ENCODE measurements at places on chromosomes 4 and X. TPM values are rescaled to one million over a fixed set of nuclear protein-coding genes. Genes with fewer than 3 reads are reported as not detected.

DNA sequence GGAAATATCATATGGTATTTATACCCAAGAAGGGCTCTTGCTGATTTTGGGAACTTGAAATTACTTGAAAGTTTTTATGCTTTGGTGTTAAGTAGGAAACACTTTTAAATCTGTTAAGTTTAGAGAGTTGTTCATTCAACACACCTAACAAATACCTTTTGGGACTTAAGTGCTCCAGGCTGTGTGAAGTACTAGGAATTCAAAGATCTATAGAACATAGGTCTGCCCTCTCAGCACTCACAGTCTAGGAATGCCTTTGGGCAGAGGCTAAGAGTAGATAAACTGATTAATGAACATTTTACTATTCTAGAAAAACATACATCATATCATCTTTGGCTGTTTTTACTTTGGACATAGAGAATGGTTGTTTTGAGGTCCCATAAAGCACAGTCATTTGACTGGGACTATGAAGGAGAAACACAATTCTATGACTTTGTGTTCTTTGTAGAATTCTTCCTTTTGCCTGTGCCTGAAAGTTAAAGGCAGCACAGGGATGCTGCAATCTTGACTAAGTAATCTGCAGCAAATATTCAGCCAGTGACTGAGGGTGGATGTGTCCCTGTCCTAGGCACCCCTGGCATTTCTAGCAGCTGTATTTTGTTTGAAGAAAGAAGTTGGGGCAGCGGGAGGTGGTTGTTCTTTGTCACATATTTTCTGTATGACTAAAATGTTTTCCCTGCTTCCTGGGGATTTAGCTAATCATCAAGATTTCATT is 8.3 kb downstream of the BMP3 start:
- no peaks in the 10 kb centered on the region for H3K36me3 ChIP-seq
- no peak overlapping the region for H3K27ac ChIP-seq
- DNase-seq: no peak
- H3K27me3 ChIP-seq: peaks cover 2% of the 10 kb centered on the region
- no peaks in the 10 kb centered on the region for H3K4me1 ChIP-seq

DNA sequence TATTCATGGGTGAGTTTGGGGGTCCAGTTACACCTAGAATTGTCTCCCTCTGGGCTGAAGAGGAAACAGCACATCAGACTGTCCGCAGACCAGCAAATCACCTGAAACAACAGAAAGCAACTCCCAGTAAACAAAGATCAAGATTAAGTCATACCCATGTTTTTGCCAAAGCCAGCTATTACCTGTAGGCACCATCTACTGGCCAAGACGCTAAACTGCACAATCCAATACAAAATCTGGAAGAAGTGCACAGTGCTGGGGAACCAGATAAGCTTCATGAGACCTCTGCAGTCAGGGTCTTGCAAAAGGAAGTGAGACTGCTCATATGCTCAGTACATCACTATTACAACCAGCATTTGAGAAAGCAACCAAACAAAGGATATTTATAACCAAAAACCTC is 157.5 kb upstream of the ITM2A start:
- H3K4me3 ChIP-seq: no peak overlapping the region
- no peak for DNase-seq
- H3K36me3 ChIP-seq: no peaks in the 10 kb centered on the region
- no peaks in the 10 kb centered on the region for H3K4me1 ChIP-seq

DNA sequence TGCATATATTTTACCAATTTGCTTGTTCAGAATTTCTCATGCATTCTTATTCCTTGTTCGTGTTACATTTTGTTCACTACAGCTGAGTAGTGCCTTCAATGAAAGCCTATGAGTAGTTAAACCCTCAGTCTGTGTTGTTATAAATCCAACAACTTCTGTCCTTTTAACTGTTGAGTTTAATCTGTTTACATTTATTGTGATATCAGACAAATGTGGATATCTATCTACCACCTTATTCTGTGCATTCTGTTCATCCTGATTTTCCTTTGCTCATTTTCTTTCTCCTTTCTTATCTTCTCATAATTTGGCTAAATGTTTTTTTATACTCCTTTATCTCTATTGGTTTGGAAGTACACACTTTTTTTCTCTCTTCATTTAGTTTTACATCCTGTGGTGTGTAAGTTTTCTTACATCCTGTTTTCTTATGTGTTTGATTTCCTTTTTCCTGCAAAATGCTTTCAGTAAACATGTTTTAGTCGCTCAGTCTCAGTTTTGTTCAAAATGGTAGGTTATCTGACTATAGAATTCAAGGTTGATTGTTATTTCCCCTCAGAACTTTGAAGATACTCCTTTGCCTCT is 54.2 kb downstream of the CASP6 start:
- H3K27ac ChIP-seq: no peak overlapping the region
- peaks cover 4% of the 10 kb centered on the region for H3K4me1 ChIP-seq
- peaks cover 3% of the 10 kb centered on the region for H3K36me3 ChIP-seq
- no peak overlapping the region for H3K4me3 ChIP-seq
- H3K27me3 ChIP-seq: no peaks in the 10 kb centered on the region

Gene PPP4R3C
- total RNA-seq: not detected

DNA sequence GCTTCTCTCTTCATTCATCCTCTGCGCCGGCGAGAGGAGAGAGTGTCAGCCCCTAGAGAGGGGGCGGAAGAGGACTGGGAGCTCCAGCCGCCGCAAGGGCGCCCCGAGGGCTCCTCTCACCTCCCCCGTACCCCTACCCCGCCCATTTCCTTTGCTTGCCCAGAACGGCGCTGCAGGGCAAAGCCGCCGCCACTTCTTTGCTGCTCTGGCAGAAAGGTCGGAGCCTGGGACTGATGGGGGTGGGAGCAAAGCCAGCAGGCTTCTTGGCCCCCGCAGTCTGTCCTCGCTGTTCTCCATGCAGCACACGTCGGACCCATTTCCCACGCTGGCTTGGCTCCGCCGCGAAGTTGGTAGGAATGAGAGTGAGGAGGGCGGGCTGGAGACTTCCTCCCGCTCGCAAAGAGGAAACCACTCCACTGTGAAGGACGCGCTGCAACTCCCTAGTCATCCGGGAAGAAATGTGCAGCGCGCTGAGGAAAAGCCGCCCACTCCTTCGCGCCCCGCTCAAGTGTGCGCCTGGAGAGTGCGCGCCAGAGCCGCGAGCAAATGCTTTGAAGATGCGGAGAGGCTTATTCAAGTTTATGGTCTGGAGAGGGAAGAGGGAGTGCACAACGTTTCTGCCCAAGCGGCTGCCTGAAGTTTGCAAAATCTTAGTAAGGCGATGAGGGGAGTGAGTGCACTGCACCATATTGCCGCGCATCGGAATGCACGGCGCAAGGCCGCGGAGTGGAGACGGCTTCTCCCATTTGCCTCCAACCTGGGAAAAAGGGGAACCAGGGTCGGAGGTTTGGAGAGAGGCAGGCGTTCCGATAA is 2.8 kb upstream of the PCDH7 start:
- H3K36me3 ChIP-seq: no peaks in the 10 kb centered on the region
- H3K4me3 ChIP-seq: no peak overlapping the region
- H3K27me3 ChIP-seq: peaks cover 23% of the 10 kb centered on the region
- H3K4me1 ChIP-seq: peaks cover 50% of the 10 kb centered on the region
- H3K27ac ChIP-seq: no peak overlapping the region
- peak; percentile 9 for DNase-seq

DNA sequence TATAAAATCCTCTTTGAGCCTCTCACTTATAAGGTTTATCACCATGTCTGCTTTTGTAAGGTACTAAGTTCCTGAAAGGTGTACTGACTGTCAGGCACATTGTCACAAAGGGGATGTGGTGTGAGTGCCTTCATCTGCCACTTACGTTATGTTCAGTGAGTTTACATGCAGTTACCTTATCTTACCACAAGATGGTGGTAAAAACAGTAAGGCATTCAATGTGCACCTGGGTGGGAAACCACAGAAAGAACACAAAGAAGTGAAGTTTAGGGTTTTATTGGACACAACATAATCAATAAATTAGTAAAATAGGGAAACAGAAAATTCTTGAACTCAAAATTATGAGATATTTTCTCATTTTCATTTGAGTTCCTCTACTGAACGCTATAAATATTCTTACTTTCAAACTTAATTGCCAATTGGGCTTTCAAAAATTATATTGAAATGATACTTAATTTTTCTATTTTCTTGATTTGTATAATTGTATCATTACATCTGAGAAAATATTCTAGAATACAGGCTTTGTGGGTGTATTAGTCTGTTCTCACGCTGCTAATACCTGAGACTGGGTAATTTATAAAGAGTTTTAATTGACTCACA is 650.8 kb downstream of the PCDH7 start:
- no peak overlapping the region for H3K4me3 ChIP-seq
- DNase-seq: peak; percentile 15
- no peaks in the 10 kb centered on the region for H3K36me3 ChIP-seq
- no peaks in the 10 kb centered on the region for H3K27me3 ChIP-seq
- no peak overlapping the region for H3K27ac ChIP-seq
- no peaks in the 10 kb centered on the region for H3K4me1 ChIP-seq

Gene MAGEA6
- total RNA-seq: not detected

Gene INTS6L
- 24.0 TPM for total RNA-seq

GRCh38 chr4:47612116-47613023 is 127.3 kb downstream of the ATP10D start:
- no peaks in the 10 kb centered on the region for H3K4me1 ChIP-seq
- H3K4me3 ChIP-seq: no peak overlapping the region
- H3K27ac ChIP-seq: no peak overlapping the region
- DNase-seq: no peak
- no peaks in the 10 kb centered on the region for H3K36me3 ChIP-seq
- H3K27me3 ChIP-seq: peaks cover 4% of the 10 kb centered on the region

Gene TRIML2
- total RNA-seq: not detected

DNA sequence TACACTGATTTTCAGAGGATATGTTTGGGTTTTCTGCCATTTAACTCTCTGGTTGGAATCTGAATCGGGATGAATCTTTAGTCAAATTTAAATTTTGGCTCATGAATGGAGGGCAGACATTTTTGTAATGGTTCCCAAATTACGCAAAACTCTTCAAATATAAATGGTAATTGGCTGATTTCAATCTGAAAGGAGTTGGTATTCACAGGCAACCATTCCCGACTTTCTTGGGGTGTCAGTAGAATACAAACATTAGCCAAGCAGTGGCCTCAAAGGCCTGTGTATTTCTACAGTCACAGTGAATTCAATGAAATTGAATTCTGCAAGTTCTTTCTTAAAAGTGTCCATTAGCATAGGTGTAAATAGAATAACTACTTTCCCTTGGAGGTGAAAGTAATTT is 668.8 kb upstream of the PRKX start:
- H3K4me3 ChIP-seq: no peak overlapping the region
- no peak overlapping the region for H3K27ac ChIP-seq
- H3K4me1 ChIP-seq: no peaks in the 10 kb centered on the region
- no peaks in the 10 kb centered on the region for H3K27me3 ChIP-seq

Gene PNMA3
- 4.2 TPM for total RNA-seq

Gene CSAG3
- total RNA-seq: not detected

DNA sequence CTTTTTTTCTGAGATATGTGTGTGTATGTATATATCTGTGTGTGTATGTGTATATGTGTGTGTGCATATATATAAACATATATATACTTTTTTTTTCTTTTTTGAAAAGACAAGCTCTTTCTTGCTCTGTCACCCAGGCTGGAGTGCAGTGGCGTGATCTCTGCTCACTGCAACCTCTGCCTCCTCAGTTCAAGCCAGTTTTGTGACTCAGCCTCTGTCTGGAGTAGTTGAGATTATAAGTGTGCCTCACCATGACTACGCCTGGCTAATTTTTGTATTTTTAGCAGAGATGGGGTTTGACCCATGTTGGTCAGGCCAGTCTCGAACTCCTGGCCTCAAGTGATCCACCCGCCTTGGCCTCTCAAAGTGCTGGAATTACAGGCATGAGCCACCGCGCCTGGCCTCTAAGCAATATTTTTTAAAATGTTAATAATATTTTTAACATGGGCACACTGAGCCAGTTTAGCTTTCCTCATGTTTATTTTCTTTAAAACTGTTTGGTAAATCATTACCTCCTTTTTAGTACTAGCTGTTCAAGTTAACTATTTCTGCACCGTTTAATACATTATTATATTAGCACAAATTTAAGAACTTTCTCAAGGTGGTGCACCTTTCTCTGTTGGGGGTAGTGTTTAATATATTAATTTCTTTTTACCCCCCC is 33.3 kb downstream of the BBS12 start:
- H3K27ac ChIP-seq: no peak overlapping the region
- H3K4me1 ChIP-seq: peaks cover 12% of the 10 kb centered on the region
- no peaks in the 10 kb centered on the region for H3K36me3 ChIP-seq
- no peak overlapping the region for H3K4me3 ChIP-seq
- H3K27me3 ChIP-seq: no peaks in the 10 kb centered on the region

DNA sequence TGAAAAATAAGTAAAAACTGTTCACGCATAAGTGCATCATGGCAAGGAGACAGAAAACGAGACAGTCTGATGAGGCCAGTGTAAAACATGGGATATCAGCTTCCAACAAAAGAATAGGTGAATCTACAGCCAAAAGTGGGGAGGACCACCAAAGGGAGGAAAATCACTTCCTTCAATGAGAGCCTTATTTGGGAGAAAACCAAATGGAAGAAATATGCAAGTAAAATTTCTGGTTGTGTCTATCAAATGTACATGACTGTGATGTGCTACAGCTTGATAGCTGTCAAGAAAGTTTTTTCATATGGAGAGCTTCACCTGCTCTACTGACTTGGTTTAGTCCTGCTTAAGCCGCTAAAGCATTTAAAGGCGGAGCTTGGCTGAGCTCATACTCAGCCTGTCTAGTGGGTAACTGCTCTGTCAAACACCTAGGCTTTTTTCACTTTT is 66.2 kb downstream of the MAGEA1 start:
- H3K4me3 ChIP-seq: no peak overlapping the region
- no peaks in the 10 kb centered on the region for H3K4me1 ChIP-seq
- DNase-seq: no peak
- H3K36me3 ChIP-seq: no peaks in the 10 kb centered on the region

Gene KIT
- 3.2 TPM for total RNA-seq
